ENCODE measurements at places on chromosomes 5 and 9. TPM values are rescaled to one million over a fixed set of nuclear protein-coding genes. Genes with fewer than 3 reads are reported as not detected.

DNA sequence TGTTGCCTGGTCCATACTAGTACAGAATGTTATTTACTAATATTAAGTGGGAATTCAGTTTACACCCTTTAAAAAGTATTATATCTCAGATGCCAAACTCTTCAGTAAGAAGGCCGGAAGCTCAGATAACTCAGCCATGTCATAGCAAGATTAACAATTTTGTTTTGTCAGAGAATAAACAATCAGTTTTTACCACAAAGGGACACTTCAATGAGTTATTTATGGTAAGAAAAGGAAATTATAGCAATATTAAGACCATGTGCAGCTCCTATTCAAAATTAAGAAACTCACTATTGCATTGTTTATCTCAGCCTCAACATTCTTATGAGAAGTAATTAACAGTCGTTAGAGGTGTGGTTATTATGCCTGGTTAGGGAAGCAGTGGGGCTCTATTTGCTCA is 13.1 kb upstream of the ARL15 start:
- H3K4me3 ChIP-seq, result no peak overlapping the region
- H3K27ac ChIP-seq, result no peak overlapping the region
- no peaks in the 10 kb centered on the region for H3K27me3 ChIP-seq
- no peaks in the 10 kb centered on the region for H3K4me1 ChIP-seq

DNA sequence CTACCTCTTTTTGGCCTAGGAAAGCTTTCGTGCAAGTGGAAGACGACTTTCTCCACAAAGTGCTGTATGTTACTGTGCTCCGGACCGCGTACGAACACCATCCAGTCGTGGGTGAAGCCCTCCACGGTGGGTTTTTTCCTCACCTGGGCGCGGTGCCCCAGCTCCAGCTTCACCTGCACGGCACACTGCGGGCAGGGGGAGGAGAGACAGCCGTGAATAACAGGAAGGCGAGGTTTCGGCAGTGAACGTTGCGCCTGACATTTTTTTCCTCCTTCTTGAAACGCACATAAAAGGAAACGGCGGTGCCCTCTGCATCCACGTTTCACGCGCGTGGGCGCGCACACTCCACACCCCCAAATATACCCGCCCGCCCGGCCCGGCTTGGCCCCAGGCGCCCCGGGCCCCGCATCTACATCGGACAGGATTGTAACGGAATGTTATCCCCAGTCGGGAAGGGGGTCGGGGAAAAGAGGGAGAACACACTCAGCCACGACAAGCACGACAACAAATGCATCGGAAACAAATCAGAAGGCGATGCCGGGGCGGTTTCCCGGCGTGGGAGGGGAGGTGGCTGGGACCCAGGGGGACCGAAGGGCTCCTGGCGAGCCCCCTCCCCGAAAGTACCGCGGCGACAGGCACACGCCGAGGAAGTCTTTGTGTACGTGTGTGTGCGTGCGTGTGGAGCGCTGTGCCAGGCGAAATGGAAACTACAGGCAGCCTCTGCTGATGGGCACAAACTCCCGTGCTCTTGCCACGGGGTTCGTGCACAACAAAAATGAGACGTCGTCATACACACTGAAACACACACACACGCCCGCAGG is 1.4 kb downstream of the MLLT3 start:
- H3K4me1 ChIP-seq, result no peaks in the 10 kb centered on the region
- H3K4me3 ChIP-seq, result peak overlapping the region; percentile 84
- H3K27me3 ChIP-seq, result no peaks in the 10 kb centered on the region
- peak overlapping the region; percentile 92 for H3K27ac ChIP-seq
- peak; percentile 43 for DNase-seq
- H3K36me3 ChIP-seq, result no peaks in the 10 kb centered on the region

- H3K27ac ChIP-seq, result no peak overlapping the region
- DNase-seq, result no peak
Measured at GRCh38 chr9:87512311-87512710, 14.6 kb downstream of the DAPK1 start.

DNA sequence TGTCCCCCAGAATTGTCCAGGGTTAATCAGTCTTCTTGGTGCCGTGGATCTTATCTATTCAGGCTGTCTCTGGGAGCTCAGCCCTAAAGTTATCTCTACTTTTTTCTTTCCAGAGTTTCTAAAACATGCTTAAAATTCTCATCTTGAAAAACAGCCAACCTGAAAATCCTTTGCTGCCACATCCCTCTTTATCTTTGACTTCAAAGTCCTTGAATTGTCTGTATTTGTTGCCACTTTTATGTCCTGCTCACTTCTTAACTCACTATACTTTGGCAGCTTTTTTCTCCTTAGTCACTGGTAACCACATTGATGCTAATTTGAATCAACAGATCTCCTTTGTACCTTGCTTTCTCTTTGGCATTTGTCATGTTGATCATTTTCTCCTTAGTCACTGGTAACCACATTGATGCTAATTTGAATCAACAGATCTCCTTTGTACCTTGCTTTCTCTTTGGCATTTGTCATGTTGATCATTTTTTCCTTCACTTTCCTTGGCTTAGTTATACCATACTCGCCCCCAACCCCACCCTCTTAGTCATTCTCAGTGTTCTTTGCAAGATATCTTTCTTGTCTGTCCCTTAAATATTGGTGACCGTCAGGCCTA is 8.5 kb downstream of the DMXL1 start:
- H3K4me3 ChIP-seq, result no peak overlapping the region
- no peak for DNase-seq
- no peaks in the 10 kb centered on the region for H3K4me1 ChIP-seq
- H3K27me3 ChIP-seq, result no peaks in the 10 kb centered on the region
- no peaks in the 10 kb centered on the region for H3K36me3 ChIP-seq
- H3K27ac ChIP-seq, result no peak overlapping the region

DNA sequence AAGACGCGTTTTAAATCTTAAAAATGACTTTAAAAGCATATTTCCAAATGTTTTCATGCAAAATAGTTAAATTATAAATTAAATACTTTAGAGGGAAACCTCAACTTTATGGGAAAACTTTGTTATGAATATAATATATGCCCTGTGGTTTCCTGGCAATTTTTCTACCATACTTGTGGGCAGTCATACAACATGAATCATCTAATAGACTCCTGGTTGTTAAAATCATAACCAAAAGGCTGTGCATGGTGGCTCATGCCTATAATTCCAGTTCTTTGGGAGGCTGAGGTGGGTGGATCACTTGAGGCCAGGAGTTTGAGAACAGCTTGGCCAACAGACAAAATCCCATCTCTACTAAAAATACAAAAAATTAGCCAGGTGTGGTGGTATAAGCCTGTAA is 18.2 kb downstream of the ATP10B start:
- no peak overlapping the region for H3K4me3 ChIP-seq
- H3K36me3 ChIP-seq, result no peaks in the 10 kb centered on the region
- H3K27me3 ChIP-seq, result no peaks in the 10 kb centered on the region
- H3K4me1 ChIP-seq, result no peaks in the 10 kb centered on the region
- DNase-seq, result no peak
- no peak overlapping the region for H3K27ac ChIP-seq

DNA sequence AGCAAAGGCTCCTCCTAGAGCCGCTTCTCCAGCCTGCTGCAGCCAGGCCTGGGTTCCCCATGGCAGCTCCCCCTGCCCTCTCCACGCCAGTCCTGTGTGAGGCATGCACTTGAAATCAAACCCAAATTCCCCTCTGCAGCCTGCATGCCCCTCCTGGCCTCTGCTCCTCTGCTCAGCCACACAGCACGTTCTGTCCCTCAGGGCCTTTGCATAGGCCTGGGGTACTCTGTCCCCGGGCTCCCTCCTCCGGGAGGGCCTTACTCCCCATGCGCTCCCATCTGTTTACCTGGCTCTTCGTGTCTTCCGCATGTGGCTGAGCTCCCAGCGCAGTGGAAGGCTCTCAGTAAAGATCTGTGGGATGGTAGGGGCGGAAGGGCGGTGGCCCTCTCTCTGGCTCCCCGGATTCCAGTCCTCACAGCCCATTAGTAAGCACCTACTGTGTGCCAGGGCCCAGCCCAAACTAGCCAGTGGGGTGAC is 203.5 kb upstream of the IER5L start:
- H3K27me3 ChIP-seq, result no peaks in the 10 kb centered on the region
- H3K4me1 ChIP-seq, result no peaks in the 10 kb centered on the region
- DNase-seq, result peak; percentile 16
- H3K36me3 ChIP-seq, result no peaks in the 10 kb centered on the region

GRCh38 chr5:16497546-16497945 is 31.9 kb upstream of the ZNF622 start:
- no peak for DNase-seq
- no peaks in the 10 kb centered on the region for H3K36me3 ChIP-seq
- H3K27me3 ChIP-seq, result no peaks in the 10 kb centered on the region
- no peaks in the 10 kb centered on the region for H3K4me1 ChIP-seq
- H3K27ac ChIP-seq, result no peak overlapping the region

- no peak overlapping the region for H3K27ac ChIP-seq
- no peaks in the 10 kb centered on the region for H3K4me1 ChIP-seq
- DNase-seq, result no peak
- H3K4me3 ChIP-seq, result no peak overlapping the region
- peaks cover 3% of the 10 kb centered on the region for H3K27me3 ChIP-seq
Measured at GRCh38 chr5:139388198-139388821, 1.4 kb downstream of the MZB1 start.

DNA sequence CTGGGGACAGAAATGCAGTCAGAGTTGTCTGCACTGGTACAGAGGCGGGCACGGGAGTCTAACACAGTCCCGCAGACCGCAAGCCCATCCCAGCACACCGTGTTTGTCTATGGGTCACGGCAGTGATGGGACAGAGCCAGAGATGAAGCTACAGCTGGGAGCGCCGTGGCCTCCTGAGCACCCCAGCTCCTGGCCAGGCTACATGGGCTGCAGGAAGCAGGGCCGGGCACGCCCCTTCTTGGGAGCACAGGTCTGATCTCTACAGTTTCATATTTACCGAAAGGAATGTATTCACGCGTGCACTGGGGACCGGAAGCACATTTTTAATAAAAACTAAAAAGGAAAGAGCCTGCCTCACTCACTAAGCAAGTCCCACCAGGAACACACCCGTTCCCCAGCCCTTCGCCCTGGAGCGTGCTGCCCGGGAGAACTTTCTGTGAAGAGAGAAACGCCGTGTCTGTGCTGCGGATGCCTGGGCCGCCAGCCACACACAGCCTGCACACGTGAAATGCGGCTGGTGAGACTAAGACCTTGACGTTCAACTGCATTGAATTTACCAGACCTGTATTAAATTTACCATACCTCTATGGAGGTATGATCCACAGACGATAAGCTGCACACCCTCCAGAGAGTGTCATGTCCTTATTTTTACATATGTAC is 81.1 kb downstream of the VAV2 start:
- H3K27me3 ChIP-seq, result no peaks in the 10 kb centered on the region
- no peak overlapping the region for H3K27ac ChIP-seq
- no peak overlapping the region for H3K4me3 ChIP-seq
- no peaks in the 10 kb centered on the region for H3K36me3 ChIP-seq

- H3K4me3 ChIP-seq, result no peak overlapping the region
- H3K27me3 ChIP-seq, result no peaks in the 10 kb centered on the region
- no peak overlapping the region for H3K27ac ChIP-seq
- no peaks in the 10 kb centered on the region for H3K36me3 ChIP-seq
Measured at GRCh38 chr9:13448482-13448881, 169.0 kb upstream of the MPDZ start.

DNA sequence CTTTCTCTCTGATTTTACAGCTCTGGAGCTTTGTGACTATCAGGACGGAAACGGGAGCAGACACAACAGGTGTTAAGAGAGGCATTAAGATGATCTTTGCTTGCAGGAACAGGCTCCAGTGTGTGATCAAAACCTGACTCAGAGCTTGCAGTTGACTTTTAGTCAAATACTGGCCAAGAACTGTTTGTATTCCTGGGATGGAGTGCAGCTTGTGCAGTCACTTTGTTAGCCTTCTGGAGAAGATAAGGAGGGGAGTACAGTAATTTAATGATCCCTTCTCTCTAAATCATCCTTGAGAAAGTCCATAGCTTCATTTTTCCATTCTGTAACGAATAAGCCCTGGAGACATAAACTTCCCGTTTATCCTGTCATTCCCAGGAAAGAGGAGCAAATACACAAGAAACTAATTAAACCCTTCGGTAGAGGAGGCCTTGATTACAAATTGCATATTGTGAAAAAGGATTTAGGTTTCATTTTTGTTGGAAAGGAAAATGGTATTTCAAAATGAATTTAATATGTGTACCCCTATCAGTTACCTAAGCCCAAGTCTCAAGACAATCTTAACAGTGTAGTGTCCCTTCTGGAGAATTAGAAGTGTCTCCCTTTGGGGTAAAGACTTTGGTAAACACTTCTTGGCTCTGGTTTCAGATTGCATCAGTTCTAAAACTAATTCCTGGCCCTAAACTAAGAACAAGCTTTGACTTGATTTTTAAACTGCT is 3.1 kb upstream of the STOM start:
- H3K27me3 ChIP-seq, result no peaks in the 10 kb centered on the region
- H3K4me3 ChIP-seq, result no peak overlapping the region
- DNase-seq, result peak; percentile 33
- peaks cover 5% of the 10 kb centered on the region for H3K4me1 ChIP-seq

GRCh38 chr9:96585426-96585825 is 34.2 kb downstream of the CDC14B start:
- no peak for DNase-seq
- no peaks in the 10 kb centered on the region for H3K36me3 ChIP-seq
- no peak overlapping the region for H3K27ac ChIP-seq
- no peak overlapping the region for H3K4me3 ChIP-seq
- no peaks in the 10 kb centered on the region for H3K27me3 ChIP-seq
- H3K4me1 ChIP-seq, result no peaks in the 10 kb centered on the region

DNA sequence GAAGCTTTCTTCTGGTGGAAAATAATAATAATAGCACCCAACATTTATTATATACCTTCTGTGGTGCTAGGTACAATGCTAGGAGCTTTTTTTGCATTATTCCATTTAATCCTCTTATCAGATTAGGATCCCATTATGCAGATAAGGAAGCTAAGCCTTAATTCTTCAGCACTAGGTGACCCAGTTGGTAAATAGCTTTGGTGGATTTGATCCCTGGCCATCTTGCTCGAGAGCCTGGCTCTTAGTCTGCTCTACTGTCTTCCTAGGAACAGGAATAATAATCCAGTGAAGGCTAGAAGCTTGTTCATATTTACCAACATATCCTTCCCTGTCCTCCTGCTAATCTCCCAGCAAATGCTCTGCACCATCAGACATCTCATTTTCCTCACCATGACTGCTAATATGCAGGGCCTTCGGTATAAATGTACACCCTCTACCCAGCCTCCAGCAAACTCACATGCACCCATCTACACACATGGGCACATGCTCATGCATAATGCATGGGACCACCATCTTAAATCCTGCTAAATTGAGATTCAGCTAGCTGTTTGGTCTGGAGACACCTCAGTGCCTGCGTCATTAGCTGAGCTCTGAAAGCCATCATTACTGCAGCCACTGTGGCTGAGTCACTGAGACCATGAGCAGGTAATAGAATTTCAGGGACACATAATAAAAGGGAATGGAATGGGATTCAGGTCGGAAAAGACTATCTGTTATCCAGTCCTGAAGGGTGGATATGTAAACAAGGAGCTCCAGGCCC is 87.5 kb downstream of the TRIM32 start:
- no peaks in the 10 kb centered on the region for H3K36me3 ChIP-seq
- no peak overlapping the region for H3K27ac ChIP-seq
- DNase-seq, result no peak
- H3K4me1 ChIP-seq, result no peaks in the 10 kb centered on the region

GRCh38 chr5:115723220-115723619 is 93.2 kb downstream of the CDO1 start:
- no peaks in the 10 kb centered on the region for H3K27me3 ChIP-seq
- H3K4me1 ChIP-seq, result no peaks in the 10 kb centered on the region
- H3K4me3 ChIP-seq, result no peak overlapping the region
- no peaks in the 10 kb centered on the region for H3K36me3 ChIP-seq
- no peak for DNase-seq
- no peak overlapping the region for H3K27ac ChIP-seq

The ST8SIA4 gene
- 15.5 TPM for total RNA-seq

The PCDHGC4 gene
- 5.9 TPM for total RNA-seq

The ZFP37 gene
- 6.6 TPM for total RNA-seq

The NOTCH1 gene
- total RNA-seq, result 44.8 TPM

The EPB41L4A gene
- total RNA-seq, result 6.4 TPM

The PIP5K1B gene
- total RNA-seq, result 0.29 TPM

The IFNA13 gene
- total RNA-seq, result not detected

The SLC27A6 gene
- not detected for total RNA-seq

The AMBP gene
- not detected for total RNA-seq
